Endothelial cell of umbilical vein (primary cell): ENCODE measurements at places on chromosomes 3 and 15.

GRCh38 chr3:129824926-129825541, 68.5 kb downstream of the TMCC1 start:
- DNase-seq: peak; percentile 59

- DNase-seq: peak; percentile 1
These were observed 553.8 kb upstream of the SGO1 start for GRCh38 chr3:20739814-20740213.

GRCh38 chr15:58052334-58052733, 13.2 kb downstream of the ALDH1A2 start:
- DNase-seq: no peak

DNA sequence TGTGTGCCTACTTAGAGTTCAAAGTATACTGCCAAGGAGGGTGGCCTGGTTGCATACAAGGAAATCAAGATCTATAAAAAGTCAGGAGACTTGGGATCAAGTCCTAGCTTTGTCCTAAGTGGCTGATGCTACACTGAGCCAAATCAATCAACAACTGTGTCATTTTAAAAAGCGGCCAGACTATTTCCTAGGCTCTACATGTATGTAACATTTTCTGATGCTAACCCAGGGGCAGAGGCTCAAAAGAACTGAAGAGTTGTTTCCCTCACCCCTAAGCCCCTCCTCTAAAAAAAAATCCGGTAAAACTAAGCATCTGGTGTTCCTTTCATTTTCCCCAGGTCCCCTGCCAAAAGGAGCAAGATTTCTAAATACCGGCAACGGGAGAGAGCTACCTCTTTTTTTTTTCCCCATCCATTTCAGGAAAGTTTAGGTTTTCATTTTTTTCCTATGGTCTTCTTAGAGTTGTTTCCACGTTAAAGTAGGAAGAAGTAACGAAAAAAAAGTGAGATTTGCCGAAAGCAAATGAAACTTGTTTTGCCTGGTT, 18.8 kb upstream of the CHD2 start:
- DNase-seq: no peak

- DNase-seq: no peak
These were observed 274.3 kb upstream of the GOLGA6L4 start for GRCh38 chr15:83961311-83961710.
